ENCODE measurements at places on chromosomes 7 and 10.

- peak; percentile 92 for DNase-seq
These were observed 62.8 kb upstream of the CUX1 start for GRCh38 chr7:101754424-101755159.

GRCh38 chr7:13197501-13197900, 510.1 kb downstream of the ARL4A start:
- peak; percentile 62 for DNase-seq

GRCh38 chr10:102752934-102753664, 9.4 kb downstream of the WBP1L start:
- peak; percentile 59 for DNase-seq

DNA sequence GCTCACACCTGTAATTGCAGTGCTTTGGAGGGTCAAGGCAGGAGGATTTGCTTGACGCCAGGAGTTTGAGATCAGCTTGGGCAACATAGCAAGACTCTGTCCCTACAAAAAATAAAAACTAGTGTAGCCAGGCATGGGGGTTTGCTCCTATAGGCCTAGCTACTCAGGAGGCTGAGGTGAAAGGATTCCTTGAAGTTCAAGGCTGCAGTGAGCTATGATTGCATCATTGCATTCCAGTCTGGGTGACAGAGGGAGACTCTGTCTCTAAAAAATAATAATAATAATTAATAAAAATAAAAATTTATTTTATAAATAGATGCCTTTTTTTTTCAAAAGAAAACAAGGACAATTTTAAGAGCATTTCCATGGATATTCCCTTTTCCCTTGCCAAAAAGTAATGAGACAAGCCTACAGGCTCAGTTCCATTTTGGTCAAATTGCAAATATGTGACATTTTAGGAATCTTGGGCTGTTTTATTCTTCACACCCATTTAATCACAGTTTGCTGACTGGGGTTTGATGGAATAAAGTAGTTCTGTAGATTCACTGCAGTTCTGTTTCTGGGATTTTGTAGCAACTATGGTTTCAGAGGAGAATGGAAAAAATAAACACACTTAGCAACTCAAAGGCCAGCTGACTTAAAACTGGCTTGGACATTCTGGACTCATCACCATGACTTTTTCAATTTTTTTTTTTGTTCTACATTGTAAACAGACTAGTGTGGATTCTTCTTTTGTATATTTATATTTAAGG, 48.4 kb upstream of the ARHGAP21 start:
- DNase-seq: peak; percentile 30

GRCh38 chr7:33233659-33234058, 104.3 kb downstream of the BBS9 start:
- DNase-seq: no peak

- peak; percentile 46 for DNase-seq
These were observed 765 bp downstream of the CCAR1 start for GRCh38 chr10:68721673-68722335.

- DNase-seq: no peak
These were observed 194.8 kb downstream of the TMEM178B start for GRCh38 chr7:141268614-141269013.

DNA sequence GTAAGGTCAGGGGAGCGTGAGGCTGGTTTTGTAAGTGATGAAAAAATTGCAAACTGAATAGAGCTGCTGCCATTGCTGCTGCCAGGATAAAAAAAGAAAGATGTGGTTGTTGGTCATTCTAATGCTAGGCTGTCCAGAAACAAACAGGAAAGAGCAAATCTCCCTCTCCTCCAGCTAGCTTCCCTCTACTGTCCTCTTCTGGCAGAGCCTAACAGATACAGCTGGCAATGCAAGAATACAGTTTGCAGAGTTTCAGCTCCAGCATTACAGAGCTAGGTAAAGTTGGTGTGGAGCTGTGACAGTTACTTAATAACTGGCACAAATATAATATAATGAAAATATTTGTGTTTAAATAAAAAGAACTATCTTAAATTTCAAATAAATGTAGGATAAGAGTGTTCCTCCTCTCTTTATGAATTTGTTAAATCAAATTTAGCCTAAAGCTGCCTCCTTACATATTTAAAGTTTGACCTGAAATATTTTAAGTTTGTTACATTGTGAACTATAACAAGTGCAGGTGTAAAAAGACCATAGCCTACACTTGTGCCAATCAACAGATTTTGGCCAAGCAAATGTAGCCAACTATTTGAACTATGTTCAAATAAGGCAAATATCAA, 407.7 kb downstream of the SH2D4B start:
- no peak for DNase-seq

GRCh38 chr7:36129048-36129534, 24.0 kb upstream of the EEPD1 start:
- no peak for DNase-seq

- no peak for DNase-seq
These were observed 124.6 kb downstream of the LRRN3 start for GRCh38 chr7:111215550-111215949.

DNA sequence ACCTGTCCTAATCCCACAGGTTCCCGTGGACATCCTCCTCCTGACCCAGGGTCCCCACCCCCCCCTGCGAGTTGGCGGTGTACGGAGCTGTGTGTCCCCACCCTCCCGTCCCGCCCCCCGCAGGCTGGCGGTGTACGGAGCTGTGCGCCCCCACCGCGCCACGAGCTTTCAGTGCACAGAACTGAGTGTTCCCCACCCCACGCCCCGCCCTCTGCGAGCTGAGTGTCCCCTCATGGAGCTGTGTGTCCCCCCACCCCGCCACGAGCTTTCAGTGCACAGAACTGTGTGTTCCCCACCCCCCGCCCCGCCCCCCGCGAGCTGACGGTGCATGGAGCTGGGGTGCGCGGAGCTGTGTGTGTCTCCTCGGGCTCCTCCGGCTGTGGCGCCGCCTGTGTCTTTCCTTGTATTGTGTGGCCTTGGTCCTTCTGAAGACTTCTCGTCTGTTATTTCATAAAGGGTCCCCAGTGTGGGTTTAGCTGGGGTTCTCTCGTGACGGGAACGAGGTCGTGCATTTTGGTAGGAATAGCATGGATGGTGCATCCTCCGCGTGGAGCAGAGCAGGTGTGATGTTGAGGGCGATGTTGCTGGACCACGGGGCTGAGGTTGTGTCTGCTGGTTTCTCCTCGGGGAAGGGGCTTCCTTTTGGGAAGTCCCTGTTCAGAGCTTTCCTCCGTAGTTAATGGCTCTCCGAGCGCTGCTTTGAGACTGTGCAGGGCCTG, 18.0 kb upstream of the JAKMIP3 start:
- peak; percentile 58 for DNase-seq

- DNase-seq: no peak
These were observed 117.1 kb upstream of the PODXL start for GRCh38 chr7:131673576-131673975.

- DNase-seq: no peak
These were observed 298.5 kb downstream of the KLF6 start for GRCh38 chr10:3486346-3487065.

DNA sequence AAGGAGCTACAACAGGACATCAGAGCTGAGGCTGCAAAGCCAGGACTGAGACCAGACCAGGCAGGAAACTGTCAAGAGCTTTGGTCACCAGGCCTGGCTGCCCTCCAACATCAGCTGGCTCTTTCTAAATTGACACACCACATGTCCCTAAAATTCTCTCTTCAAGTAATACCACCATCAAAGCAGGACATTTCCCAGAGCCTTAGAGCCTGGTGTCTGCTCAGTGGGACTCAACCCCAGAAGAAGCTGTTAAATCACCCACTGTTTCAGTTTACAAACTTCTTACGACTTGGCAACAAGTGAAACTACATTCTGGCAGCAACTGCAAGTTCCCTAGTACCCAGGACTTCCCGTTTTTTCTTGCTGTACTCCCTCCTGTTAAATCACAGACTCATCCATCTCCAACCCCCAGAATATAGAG, 3.8 kb upstream of the IL6 start:
- DNase-seq: no peak

GRCh38 chr7:137847568-137848050, 835 bp upstream of the DGKI start:
- DNase-seq: peak; percentile 84

- DNase-seq: no peak
These were observed at the start of gene PNLIP for GRCh38 chr10:116545756-116546155. TSS of gene PNLIP (plus strand) at chr10:116545931. CDS start at chr10:116546093, 162 bp downstream.

- DNase-seq: no peak
These were observed 563.3 kb upstream of the SORCS1 start for GRCh38 chr10:107727767-107728317.

GRCh38 chr10:11358011-11358410, 253.4 kb downstream of the USP6NL start:
- DNase-seq: peak; percentile 62

DNA sequence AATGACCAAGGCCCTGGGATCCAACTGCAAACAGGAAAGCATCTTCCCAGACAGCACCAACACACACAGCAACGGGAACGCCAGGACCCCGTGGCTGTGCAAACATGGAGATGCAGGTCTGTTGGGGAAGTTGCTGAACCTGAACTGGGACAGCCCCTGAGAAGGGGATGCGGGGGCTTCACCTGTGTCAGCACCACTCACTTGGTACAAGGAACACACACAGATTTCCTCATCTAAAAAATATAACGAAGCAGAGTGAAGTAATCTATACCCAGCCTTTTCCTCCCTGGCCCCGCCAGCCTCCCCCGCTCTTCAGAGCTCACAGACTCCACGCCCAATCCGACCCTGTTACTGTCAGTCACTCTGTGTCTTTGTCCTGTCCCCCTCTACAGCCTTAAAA, 93.0 kb downstream of the PTPRN2 start:
- no peak for DNase-seq

GRCh38 chr10:97332591-97333350, 1.8 kb downstream of the FRAT2 start:
- peak; percentile 97 for DNase-seq

- DNase-seq: no peak
These were observed 144.7 kb upstream of the SEMA3A start for GRCh38 chr7:84339306-84339705.

GRCh38 chr7:40221836-40222235, 87.0 kb downstream of the SUGCT start:
- DNase-seq: no peak

GRCh38 chr10:129029051-129029450, 438.0 kb upstream of the MGMT start:
- no peak for DNase-seq

DNA sequence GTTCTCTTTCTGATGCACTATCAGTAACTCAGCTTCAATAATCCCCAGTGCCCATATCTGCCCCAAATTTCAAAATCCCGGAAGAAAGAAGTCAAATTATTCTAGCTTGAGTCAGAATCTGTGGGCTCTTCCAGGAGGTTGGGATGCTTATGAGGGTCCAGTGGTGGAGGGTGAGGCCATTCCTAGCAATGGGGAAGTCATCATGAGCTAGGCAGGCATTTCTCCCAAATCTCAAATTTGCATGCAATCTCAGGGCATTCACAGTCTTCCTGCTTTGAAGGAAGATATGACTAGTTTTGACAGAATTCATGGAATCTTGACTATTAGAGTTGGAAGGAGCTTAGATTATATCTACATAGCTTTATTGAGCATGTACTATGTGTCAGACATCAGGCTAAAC, 164.3 kb upstream of the AGK start:
- DNase-seq: no peak

- peak; percentile 97 for DNase-seq
These were observed 1.3 kb downstream of the EIF4EBP2 start for GRCh38 chr10:70405037-70405824.

GRCh38 chr7:15554081-15554480, 7.7 kb downstream of the AGMO start:
- peak; percentile 38 for DNase-seq

DNA sequence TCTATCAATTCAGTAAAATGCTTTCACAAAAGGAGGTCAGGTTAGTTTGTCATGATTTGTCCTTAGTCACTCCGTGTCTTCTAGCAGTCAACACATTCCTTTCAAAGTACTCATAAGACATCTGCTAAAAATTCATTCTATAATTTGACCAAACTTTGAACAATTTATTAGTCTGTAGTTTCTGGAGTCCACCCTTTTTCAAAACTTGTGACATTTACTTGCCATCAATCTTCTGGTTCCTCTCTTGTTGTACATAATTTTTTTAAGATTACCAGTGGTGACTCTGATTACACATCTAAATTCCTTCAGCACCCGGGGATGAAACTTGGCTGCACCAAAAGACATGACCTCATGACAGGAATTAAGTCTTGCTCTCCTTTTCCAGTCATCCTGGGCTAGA, 130.1 kb downstream of the NEBL start:
- DNase-seq: peak; percentile 85

All from osteoblast (primary cell).